ENCODE measurements at places on chromosomes 11 and 22.
A peak's percentile ranks its signal among the peaks of the same experiment; 100 is the strongest.

DNA sequence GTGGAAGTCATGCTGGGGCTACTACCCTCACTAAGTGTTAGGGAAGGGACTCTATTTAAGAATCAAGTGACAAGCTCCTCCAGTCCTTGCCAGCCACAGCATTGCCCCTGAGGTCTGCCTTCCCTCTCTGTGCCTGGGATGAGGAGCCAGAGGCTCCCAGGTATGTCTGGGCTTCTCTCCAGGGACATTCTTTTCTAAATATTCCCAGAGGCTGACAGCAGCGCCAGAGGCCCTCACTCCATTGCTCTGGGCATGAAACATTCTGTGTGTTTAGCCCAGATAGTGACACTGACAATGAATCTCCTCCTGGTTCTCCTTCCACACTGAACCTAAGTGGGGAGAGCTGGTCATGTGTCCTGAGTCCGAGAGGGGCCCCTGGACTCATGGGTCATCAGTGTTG is 2.2 kb downstream of the OR51E1 start:
- DNase-seq: no peak

- no peak for DNase-seq
These were observed 399.2 kb downstream of the SHANK2 start for GRCh38 chr11:70853068-70853769.

DNA sequence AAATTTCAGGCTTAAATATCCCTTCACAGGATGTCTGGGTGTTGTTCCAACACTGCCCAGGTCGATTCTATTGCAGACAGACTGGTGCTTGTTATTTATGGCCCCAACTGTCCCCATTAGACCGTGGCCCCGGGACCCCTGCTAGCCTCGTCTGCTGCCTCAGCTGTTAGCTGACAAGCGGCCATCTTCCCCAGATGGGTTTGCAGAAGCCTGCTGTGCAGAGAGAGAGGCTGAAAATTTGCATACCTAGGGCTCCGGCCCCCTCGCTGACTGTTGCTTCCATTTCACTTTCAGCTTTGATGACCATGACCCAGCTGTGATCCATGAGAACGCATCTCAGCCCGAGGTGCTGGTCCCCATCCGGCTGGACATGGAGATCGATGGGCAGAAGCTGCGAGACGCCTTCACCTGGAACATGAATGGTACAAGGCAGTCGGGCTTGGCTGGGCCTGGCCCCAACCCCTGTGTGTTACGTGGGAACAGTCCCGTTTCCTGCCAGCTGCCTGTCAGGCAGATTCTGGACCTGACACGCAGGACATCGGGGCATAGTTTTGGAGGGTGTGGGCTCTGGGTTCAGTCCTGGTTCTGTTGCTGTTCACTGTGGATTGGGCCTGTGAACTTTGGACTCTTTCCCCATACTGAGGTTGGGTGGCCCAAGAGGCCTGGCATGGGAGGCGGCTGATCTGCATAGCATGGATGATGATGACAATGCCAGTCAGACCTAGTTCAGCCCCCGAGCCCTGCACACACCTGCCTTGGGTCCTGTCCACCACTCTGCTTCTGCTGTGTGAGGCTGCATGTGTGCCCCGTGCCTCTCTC is 16.4 kb downstream of the SMARCB1 start:
- DNase-seq: no peak

- DNase-seq: no peak
These were observed 5.5 kb upstream of the CYTH4 start for GRCh38 chr22:37276776-37277175.

GRCh38 chr11:72075109-72075508 is 5.2 kb downstream of the NUMA1 start:
- no peak for DNase-seq

DNA sequence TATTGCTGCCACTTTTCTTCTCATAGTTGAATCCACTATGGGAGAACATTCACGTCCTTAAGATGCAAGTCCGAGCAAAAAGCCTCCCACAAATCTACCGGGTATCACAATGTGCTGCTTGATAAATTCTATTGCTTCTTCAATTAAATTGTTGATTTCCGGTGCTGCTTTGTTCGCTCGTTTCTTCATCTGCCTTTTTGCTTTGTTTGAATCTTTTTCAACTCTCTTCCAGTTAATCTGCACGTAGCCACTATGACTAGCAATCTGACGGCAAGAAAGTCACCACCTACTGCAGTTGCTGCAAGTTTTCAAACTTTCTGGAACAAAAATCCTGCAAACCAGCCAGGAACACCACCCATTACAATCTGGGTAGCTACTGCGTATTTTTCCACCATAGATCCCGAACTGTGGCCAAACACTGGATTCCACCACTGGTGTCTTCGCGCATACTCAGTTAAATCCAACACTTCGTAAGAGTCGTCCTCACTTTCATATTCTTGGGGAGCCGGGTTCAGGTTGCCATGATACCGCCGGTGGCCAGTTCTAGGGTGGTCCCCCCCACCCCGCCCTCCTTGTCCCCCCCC is 59.1 kb downstream of the CLMP start:
- no peak for DNase-seq

- DNase-seq: no peak
These were observed 34.7 kb downstream of the NECTIN1 start for GRCh38 chr11:119694334-119694733.

DNA sequence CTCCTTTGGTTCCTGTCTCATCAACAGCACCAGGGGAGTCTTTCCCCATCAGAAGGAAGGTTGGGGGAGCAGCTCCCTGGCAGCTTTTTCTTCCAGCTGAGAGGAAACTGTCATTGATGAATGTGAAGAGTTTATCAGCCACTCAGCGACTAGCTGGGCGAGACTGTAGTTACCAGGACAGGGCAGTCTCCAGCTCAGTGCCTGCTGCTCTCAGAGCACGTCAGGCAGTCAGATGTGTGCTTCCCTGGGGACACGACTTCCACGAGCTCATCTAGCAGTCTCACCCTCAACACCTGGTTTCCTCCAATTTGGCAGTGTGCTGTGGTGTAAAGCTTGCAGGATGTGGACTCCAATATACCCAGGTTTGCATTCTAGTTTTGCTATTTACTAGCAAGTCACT is 12.5 kb upstream of the C1QTNF4 start:
- no peak for DNase-seq

DNA sequence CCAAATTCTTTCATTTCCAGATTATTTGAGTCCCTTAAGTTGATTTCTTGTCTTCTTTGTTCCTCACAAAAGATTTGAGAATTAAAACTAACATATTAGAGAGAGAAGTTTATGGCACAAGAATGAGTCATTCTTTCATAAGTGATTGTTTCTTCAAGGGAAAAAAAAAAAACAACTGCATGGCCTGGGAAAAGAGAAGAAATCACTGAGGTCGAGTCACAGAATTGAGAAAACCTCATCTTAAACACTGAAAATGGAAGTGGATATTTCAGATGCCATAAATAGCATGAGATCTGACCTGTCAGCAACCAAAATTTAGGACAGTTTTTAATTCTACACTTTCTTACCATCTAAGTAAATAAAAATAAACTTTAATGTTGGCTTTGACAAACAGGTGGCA is 87.2 kb downstream of the CWF19L2 start:
- DNase-seq: no peak

DNA sequence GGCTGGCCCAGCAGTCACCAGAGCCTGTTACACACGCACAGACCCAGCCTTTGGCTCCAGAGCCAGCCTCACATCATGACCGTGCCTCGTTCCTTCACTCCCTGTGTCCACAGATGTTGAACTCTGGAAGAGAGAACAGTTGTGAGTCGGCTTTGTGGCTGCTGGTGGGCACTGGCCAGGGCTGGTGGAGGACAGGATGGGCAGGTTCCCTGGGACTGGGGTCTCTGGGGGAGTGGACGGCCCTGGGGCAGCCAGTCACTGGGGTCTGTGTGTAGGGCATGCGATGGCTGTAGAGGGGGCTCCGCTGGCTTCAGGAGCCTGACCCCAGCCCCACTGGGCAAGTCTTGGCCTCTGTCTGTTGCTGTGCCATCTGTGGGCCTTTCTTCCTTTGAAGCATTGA is 1070.1 kb downstream of the BRD1 start:
- no peak for DNase-seq

- DNase-seq: no peak
These were observed 8.6 kb upstream of the OR51G1 start for GRCh38 chr11:4932751-4933150.

DNA sequence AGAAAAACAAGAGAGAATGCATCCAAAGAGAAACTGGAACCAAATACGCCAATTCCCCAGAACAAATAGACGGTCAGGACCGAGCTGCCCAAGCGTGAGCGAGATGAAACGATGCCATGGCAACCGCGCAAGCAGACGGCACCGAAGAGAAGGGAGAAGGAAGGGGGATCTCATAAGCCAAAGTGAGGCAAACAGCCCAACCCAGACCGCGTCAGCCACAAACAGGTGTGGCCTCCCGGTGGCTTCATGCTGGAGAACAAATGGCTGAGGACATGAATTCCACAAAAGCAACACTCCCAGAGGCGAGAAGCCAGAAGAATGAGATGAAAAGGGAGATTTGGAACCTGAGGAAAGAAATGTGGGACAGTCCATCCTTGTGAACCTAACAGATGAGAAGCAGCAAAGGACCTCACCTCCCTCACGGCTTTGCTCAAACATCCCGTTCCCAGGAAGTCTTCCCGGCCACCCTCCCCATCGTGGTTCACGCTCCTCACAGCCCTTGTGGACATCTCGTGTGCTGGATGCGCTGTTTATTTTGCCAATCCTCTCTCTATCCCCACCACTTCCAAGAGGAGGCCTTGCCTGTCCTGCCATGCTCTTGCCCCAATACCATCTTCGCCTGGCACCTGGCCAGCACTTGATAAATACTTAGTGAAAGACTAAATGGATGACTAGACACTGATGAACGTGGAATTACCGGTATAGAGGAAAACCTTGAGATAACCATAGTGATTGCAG is 89.1 kb upstream of the RTL6 start:
- DNase-seq: peak; percentile 39

GRCh38 chr22:29623059-29623458 is 19.6 kb downstream of the NF2 start:
- no peak for DNase-seq

DNA sequence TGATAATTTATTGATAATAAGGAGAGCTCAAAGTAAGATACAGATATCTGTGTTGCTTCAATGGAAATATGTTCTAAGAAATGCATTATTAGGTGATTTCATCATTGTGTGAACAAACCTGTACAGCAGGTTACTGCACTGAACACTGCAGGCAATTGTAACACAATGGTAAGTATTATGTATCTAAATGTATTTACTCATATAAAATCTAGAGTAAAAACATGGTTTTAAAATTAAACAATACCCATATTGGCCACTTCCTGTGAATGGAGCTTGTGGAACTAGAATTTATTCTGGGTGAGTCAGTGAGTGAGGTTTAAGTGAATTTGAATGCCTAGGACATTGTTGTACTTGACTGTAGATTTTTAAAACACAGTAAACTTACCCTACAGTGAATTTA is 722.9 kb upstream of the RAG2 start:
- DNase-seq: no peak

- no peak for DNase-seq
These were observed 3.7 kb upstream of the ACY3 start for GRCh38 chr11:67654225-67654624.

GRCh38 chr11:102157219-102157618 is 47.0 kb downstream of the YAP1 start:
- DNase-seq: no peak

- DNase-seq: no peak
These were observed at the start of gene CTSW for GRCh38 chr11:65879617-65880016. TSS of gene CTSW (plus strand) at chr11:65879837. CDS start at chr11:65879855, 18 bp downstream.

- DNase-seq: peak; percentile 79
These were observed at the start of gene PRAME for GRCh38 chr22:22558972-22559603. TSS of gene PRAME (minus strand) at chr22:22559265. CDS start at chr22:22556832, 2,433 bp downstream.

DNA sequence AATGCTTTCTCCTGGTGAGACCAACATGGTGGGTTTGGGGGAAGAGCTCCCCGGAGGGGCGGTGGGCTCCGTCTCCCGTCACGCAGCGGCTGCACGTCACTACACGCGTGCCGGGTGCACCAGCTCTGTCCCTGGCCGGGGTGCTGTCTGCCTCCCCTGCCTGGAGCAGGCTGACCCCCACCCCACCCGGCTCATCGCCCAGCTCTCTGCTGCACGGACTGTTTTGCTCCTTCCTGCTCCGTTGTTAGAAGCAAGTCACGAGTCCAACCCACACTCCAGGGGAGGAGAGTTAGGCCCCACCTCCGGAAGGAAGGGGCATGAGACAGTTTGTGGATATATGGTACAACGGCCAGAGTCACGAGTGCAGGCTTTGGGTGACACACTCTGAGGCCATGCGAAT is 364.9 kb downstream of the BRD1 start:
- DNase-seq: no peak

DNA sequence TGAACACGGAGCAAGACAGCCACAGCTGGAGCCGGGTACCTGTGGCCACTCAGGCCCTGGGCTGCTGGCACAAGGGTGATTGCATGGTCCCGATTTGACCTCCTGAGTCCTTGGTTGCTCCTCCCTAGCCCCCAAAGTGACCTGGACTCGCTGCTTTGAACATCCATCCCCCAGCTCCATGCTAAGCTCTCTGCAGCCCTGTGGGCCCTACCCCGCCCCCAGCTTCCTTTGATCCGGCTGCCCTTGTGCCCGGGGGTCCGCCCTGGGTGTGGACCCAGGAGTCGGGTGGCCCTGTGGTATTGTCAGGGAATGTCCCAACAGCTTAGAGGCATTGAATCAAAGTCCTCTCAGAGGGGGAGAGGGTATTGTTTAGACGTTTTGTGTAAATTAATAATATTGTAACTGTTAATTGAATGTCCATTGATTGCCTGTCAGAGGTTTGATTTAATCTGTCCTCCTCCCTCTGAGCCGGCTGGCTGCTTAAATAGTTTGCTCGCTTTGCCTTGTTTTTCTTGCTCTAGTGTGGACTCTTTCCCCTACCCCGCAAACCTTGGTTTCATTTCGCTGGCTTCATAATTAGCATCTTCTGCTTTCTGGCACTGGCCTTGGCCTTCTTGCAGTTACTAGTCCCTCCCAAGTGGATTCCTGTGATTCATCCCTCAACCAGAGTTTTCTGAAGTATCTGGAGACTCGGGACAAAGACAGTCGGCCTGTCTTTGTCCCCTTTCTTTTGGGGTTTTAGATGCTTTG is 20.7 kb downstream of the GRIK4 start:
- DNase-seq: no peak

DNA sequence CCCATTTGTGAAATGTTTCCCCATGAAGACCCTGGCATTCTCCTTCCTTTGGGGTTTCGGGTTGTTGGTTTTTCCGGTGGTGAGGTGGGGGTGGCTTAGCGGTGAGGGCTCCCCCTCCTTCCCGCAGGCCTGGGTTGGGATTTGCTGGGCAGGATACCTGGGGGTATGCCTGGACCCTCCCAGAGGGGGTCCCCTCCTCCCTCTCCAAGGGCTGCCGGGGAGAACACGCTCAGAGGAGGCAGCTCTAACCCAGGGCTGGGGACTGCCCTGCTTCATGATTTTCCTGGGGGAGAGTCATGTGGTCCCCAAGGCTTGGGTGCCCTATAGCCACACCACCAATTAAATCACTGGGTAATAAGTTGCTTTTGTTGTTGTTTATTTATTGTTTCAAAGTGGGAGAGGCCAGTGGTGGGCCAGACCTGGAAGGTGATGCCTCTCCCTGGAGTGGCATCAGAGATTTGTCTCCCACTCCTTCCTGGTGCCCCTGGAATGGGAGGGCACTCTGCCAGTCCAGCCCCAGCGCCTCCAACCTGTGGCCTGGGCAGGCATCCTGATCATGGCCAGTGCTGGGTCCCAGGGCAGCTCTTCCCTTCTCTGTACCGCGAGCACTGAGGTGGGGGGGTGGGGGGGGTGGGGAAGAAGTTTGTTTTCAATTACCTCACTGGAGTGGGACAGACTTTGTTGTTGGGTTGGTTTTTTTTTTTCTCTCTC is 1.3 kb upstream of the CLCF1 start:
- DNase-seq: no peak

All from NCI-H2107 (cell line).